ENCODE measurements at places on chromosomes 1 and 21.
A peak's percentile ranks its signal among the peaks of the same experiment; 100 is the strongest.

GRCh38 chr1:248111157-248111556 lies 16.2 kb downstream of the OR2L13 start:
- no peak for DNase-seq

- peak; percentile 62 for DNase-seq
These were observed 506 bp downstream of the SSX2IP start for GRCh38 chr1:84689514-84690396.

- no peak for DNase-seq
These were observed 280.9 kb downstream of the TPR start for GRCh38 chr1:186094172-186094571.

- no peak for DNase-seq
These were observed 106.7 kb upstream of the NRIP1 start for GRCh38 chr21:15171546-15171945.

Measured in right atrium auricular region (tissue), 2 donors.